ENCODE measurements at places on chromosomes 12 and 14.

DNA sequence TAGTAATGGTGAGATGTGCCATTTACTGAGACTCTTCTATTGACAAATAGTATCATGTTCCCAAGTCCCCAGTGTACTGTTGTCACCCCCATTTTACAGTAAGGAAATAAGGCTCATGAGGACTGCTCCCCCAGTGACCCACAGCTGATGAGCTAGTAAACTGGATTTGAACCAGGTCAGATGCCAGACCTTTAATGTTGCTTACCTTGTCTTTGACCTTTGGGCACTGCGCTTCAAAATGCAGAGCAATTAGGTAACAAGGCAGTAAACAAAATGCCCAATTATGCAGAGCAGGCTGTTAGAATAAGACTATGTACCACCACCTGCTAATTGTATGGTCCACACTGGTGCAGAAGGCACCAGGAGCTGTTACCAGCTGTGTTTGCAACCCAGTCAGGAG is 38.5 kb upstream of the RIN3 start:
- no peak for DNase-seq

- DNase-seq = no peak
These were observed 961 bp downstream of the CMAS start for GRCh38 chr12:22046968-22047390.

DNA sequence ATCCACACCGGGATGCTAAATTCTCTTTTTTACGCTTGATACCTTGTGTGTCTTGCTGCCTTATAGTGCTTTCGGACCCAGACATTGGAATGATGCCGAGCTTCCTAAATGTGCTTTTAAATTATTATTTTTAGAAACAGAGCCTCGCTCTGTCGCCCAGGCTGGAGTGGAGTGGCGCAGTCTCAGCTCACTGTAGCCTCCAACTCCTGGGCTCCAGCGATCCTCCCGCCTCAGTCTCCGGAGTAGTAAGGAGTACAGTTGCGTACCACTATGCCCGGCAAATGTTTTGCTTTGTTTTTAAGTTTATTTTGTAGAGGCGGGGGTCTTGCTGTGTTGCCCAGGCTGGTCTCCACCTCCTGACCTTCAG is 489 bp upstream of the EML5 start:
- no peak for DNase-seq

- DNase-seq = peak; percentile 43
These were observed 38.1 kb upstream of the SLC2A13 start for GRCh38 chr12:40144023-40144422.

DNA sequence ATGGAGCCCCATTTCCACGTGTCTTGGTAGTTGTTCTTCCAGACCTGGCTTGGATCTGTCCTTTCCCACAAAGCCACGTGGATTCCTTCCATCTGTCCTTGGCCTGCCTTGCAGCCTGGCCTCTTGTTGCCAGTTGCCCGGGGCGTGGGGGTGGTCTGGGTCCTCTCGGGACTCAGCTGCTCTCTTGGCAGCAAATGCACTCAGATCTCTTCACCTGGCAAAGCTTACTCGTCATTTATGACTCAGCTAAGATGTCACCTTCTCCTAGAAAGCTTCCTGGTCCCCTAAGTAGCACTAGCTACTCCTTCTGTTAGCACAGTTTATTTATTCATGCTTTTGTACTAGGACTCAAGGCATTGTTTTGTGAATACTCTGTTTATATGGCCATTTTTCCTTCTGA is 13.6 kb downstream of the PLEKHG3 start:
- DNase-seq = peak; percentile 16

DNA sequence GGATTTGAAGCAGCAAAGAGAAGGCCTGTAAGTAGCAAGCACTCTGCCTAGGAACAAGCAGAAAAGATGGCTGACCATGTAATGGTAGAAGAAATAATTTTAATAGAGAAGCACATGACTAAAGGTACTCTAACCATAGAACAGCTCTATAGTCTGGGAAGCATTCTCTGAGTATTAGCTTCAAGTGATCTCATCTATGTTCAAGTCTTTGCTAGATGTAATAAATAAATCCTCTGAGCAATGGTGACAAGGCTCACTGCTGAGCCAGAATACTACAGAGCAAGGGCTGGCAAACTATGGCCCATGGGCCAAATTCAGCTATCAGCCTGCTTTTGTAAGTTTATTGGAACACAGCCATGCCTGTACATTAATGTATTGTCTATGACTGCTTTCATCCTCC is 84.8 kb downstream of the PEBP1 start:
- no peak for DNase-seq

GRCh38 chr12:57837864-57838562 is 8.5 kb downstream of the CTDSP2 start:
- DNase-seq = peak; percentile 75

DNA sequence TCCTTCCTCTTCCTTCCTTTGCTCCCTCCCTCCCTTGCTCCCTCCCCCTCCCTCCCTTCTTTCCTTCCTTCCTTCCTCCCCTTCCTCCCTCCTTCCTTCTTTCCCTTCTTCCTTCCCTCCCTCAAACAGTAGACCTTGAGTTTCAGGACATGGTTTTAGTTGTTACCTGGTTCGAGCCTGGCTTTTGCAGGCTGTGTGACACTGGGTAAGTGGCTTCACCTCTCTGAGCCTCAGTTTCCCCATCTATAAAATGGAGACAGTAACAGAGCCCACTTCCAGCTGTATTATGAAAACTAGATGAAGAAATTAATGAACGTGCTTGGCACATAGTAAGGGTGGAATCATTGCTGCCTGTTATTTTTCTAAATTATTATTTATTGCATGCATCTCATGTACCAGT is 171.0 kb upstream of the LHX5 start:
- no peak for DNase-seq

GRCh38 chr14:96987086-96987474 is 189.9 kb downstream of the VRK1 start:
- DNase-seq = no peak

DNA sequence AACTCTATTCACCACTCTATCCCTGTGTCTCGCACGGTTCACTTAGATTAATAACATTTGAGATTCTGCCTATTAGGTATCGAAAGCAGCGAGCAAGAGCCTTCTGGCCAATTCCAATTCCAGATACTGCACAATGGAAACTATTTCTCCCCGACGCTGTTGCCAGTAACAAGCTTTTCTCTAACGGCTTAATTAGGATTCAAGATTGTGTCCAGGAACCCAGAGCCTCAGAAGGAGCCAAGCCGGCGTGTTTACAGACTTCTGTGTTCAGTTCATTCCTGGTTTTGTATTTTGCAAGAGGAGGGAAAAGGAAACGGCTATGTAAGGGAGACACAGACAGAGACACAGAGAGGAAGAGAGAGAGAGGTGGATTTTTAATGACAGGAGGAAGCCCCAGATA is 185.6 kb downstream of the DICER1 start:
- DNase-seq = no peak

- DNase-seq = no peak
These were observed 125.2 kb downstream of the ALX1 start for GRCh38 chr12:85405262-85405661.

DNA sequence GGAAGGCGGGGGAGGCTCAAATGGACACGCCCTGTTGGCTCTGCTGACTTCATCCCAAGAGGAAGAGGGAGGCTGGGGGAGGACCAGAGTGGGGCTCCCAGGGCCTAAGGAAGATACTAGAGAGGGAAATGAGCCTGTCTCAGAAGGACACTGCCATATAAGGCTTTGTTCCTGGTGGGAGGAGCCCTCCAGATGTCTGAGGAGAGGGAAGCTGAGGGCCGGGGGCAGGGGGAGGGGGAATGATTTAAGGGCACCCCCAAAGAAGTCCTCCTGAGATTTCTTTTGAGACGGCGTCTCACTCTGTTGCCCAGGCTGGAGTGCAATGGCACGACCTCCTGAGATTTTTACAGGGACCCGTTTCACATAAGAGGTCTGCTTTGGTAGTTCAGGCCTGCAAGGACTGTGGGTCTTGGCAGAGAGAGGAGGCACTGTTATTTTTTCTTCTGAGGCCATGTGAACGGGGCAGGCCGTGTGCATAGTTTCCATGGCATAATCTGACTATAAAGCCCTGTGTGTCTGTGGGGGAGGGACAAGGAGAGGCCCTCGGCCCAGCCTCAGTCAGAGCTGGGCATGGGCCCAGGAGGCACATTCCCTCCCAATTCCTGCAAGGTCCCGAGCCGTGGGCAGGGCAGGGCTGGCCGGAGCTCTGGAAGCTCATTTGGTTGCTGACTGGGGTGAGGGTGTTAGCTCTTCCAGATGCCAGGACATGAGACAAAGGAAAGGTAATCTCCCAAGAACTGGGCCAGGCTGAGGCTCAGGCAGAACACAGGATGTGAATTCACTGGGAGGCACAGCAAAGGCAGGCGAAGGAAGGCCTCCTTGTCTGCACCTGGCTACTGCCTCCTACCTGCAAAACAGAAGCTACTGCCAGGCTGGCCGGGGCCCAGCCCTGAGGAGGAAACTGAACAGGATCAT is 22.2 kb upstream of the PLEKHG3 start:
- DNase-seq = no peak

- no peak for DNase-seq
These were observed 171.1 kb upstream of the TMPO start for GRCh38 chr12:98344046-98344930.

GRCh38 chr12:11815397-11815796 is 165.9 kb downstream of the ETV6 start:
- no peak for DNase-seq

GRCh38 chr12:70469221-70469820 is 103.2 kb downstream of the KCNMB4 start:
- peak; percentile 9 for DNase-seq

DNA sequence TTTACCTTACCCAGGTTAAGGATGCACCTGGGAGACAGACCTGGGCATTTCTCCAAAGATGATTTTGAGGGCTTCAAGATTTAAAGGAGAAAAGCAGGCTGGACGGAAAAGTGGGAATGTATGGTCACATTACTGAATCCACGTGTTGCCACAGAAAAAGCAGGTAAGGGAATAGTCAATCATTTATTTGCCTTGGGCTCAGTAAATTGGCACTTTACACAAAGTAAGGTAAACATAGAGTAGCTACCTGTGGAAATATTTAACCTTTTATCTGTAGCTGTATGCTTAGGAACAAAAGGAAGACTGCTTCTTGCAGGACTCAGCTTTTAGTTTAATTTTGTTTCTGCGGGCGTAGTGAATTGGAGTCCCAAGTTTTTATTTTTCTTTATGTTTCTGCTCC is 153.3 kb downstream of the SLCO1B3 start:
- DNase-seq = no peak

GRCh38 chr12:5524116-5524768 is 92.3 kb downstream of the NTF3 start:
- no peak for DNase-seq

DNA sequence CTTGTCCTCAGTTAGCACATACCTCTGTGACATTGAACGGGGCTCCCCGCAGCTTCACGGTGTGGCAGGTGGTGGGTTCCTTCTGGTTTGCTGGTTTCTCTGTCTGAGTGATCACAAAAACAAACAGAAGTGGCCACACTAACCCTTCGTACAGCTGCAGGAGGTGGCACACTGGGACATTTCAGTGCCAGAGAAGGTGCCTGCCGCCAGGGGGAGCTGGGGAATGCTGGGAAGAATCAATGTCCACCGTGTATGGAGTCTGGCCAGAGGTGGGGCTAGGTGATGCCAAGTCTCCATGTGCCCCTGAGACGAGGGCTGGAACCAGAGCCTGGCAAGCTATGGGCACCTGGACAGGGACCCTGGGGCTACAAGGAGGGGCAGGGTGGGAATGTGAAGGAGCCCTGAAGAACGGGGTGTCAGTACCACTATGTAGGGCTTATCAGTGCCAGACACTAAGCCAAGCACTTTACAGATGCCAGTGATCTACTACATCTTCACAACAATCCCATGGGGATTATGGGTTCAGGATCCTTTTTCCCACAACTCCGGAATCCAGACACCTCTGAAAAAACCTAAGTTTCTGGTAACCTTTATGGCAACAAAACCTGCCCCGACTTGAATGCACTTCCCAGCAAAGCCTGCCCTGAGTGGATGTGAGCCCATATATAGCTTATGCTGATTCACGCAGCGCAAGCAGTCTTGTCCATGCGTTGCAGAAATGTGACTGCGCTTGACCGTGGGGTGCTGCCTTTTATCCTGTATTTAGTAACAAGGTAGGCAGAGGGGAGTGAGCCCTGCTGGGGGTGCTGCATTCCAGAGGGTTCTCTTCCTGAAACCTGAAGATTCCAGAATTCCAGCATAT is 10.8 kb downstream of the RBM19 start:
- peak; percentile 44 for DNase-seq

DNA sequence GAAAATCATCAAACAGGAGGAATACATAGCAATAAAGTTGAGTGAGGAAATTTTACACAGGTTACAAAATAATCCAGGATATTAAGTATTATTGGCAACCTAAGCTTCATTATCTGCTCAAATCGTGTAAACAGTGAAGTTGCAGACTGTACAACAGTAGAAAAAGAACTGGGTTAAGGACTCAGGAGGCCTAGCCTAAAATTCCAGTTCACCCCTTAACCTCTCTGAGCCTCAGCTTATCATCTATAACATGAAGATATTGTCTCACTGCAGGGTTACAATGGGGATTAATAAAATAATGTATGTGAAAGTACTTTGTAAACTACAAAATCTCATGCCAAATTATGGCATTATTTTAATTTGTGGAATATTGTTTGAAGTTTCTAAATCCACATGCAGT is 26.0 kb downstream of the DDHD1 start:
- DNase-seq = no peak

DNA sequence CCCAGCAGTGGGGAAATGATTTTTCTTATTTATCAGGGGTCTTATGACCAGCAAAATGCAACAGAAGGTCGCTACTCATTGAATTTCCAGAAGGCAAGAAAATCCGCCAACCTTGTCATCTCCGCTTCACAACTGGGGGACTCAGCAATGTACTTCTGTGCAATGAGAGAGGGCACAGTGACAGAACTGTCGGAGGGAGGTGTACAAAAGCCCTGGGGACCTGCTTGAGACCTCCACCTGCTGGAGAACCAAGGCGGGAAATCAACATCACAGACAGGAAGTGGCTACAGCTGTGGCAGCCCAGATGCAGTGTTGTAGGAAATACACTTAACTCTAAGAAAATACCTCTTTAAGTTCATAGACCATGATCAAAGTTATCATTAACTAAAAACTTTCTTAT is 250.9 kb upstream of the OR4E1 start:
- DNase-seq = peak; percentile 3

DNA sequence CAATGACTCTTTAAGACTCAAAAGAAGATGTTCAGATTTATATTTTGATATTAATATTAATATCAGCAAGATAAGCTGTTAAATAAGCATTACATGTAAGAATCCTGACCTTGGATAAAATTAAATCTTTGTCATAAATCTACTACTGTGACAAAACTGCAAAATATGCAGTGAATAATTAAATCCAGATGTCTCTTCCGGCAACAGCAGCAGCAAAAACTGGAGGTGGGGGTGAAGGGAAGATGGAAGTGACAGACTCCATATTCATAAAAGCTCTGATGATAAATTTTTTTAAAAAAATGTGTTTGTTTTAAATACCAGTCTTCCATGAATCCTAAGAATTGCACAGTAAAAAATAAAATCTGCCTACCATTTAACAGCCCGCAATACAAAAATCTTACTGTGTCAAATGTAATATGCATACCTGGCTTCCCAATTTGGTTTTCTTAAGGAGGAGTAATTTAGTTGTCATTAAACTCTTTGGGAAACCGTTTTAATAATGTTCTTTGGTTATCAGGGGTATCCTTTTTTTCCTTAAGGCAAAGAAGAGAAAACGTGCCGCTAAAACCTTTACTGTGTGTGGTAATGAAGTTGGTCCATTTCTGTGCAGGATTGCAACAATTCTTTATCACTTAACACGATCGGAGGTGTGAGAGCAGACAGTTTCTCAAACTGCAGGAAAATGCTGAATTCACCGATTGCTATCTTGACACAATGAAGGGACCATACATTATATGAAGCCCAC is 478.2 kb downstream of the DIO2 start:
- no peak for DNase-seq

- DNase-seq = no peak
These were observed 19.7 kb upstream of the CKAP4 start for GRCh38 chr12:106267535-106267934.

- no peak for DNase-seq
These were observed 311.6 kb upstream of the DIO2 start for GRCh38 chr14:80522936-80523335.
